Activated CD8-positive, alpha-beta memory T cell treated with anti-CD3 and anti-CD28 coated beads, Interleukin-2, amount 10 ng/mL, durations not matched to agents 7 days and 5 days (primary cell): ENCODE measurements at places on chromosomes 2 and 18. TPM values are rescaled to one million over a fixed set of nuclear protein-coding genes. Genes with fewer than 3 reads are reported as not detected.

DNA sequence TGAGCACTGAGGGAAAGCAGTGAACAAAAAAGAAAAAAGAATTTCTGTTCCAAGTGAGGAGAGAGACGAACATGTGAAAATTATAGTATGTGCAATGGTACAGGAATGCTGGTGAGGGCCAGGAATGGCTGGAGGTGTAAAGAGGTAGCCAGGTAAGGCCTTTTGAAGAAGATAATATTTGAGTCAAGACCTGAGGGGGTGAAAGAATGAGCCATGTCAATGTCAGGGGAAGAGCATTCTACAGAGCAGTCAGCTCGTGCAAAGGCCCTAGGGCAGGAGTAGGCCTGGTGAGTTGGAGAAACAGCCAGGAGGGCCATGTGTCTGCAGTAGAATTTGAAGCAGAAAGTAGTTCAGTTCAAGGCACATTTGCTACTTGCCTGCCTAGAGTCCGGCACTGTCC is 12.4 kb upstream of the RPL31 start:
- DNase-seq: no peak

- DNase-seq: no peak
These were observed 16.8 kb upstream of the SRBD1 start for GRCh38 chr2:45627911-45628310.

Gene GALNT14
- total RNA-seq: 0.42 TPM

- DNase-seq: no peak
These were observed 90.2 kb upstream of the SLC25A52 start for GRCh38 chr18:31850844-31851243.

DNA sequence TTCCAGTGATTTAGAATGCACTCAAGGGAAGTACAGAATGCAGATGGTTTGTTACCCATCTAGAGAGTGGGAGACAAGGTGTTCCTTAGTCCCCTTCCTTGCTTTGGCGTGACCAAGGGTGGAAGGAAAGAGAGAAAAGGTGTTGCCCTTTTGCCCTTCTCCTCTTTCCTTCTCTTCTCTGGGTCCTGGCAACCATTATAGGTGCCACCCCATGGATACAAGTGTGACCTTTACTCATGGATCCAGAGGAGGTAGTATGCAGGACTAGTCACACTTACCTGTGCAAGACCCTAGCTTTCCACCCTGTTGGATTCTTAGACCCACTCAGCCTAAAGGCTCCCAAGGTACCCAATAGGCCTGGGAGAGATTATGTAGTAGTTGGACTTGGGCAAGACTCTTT is 11.6 kb upstream of the RBFA start:
- no peak for DNase-seq

GRCh38 chr2:83941886-83942285 is 517.2 kb downstream of the SUCLG1 start:
- DNase-seq: no peak

Gene CCDC141
- 8.8 TPM for total RNA-seq

DNA sequence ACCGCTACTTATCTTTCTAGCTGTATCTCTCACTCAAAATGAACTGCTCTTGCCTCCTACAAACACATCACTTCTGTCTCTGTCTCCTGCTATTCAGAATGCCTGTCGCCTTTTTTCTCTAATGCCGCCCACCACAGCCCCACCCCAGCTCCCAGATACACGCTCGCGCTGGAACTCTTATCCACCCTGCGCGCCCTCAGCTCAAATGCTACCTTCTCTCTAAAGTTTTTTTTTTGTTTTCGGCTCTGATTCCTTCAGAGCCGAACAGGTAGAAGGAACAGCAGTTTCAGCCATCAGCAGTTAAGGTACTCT is 3.9 kb upstream of the SOS1 start:
- DNase-seq: no peak

- no peak for DNase-seq
These were observed 2.2 kb downstream of the MYT1L start for GRCh38 chr2:2328848-2329247.

DNA sequence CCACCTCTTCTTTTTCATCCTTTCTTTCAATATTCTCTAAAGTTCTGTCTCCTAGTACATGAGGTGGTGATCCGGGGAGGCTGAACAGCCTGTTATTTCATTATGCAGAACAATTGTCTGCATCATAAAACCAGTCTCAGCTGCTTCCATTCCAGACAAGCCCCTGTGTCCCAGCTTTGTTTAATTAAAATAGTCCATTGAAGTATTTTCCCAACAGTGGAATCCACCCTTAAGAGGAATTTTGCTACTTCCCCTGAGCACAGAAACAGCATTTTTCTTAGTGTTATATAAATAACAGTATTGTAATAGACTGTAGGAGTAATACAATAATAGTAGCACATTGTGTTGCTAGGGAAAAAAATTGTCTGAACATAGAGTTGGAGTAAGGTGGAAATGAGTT is 395.4 kb upstream of the TCF4 start:
- DNase-seq: no peak

Gene VIT
- total RNA-seq: not detected

DNA sequence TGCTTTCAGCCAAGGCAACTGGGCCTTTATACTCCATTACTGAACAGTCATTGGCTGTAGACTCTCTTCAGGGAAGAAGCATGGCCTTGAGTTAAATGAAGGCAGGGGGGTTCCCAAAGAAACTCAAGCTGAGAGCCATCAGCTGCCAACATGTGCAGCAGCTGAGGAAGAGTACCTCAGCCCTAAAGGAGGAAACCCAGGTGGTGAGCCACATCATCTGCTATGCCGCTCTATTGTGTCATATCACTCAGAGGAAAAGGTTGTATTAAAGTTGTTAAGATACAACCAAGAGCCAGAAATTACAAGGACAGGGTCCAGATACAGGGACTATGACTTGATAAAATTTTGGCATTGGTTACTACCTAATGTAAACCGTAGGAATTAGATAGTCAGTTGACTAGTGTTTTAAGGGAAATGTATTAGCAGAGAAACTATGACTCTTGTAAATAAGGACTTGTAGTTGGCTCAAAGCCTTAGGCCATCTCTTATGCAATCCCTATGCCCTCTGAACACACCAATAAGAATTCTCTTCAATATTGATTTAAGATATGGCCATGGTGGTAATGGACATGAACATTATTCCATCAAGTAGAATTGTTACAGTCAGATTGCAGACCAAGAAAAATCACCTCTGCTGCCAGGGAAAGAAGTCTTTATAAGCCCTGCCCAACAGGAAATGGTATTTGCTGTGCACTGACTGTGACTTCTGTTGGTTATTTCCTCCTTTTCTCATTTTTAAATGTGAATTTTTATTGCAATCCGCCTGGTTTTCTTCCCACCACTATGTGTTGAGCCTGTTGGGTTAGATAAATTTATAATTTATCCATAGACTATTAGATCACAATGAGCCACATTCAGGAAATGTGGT is 9.2 kb upstream of the LRPPRC start:
- DNase-seq: no peak

DNA sequence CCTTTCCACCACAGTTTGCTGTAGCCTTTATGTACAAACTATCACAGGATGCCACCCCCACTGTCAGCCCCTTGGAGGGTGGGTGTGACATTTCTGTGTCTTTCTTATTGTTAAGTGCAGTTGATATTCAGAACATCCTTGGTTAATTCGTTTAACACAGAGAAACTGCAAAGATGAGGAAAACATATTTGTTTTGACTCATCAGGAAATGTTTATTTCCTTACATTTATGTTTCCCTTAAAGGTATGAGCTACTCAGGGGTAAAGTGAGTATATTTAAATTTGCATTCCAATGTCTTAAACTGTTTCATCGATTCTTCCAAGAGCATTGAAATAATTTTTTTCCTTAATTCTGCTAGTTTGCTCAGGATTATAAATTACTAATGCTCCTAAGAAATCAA is 243.4 kb downstream of the RDH14 start:
- no peak for DNase-seq

Gene COL4A3
- not detected for total RNA-seq

Gene SERPINB13
- total RNA-seq: not detected

GRCh38 chr2:197297266-197297665 is 13.3 kb downstream of the ANKRD44 start:
- no peak for DNase-seq
